ENCODE measurements at places on chromosomes 7 and 10.

DNA sequence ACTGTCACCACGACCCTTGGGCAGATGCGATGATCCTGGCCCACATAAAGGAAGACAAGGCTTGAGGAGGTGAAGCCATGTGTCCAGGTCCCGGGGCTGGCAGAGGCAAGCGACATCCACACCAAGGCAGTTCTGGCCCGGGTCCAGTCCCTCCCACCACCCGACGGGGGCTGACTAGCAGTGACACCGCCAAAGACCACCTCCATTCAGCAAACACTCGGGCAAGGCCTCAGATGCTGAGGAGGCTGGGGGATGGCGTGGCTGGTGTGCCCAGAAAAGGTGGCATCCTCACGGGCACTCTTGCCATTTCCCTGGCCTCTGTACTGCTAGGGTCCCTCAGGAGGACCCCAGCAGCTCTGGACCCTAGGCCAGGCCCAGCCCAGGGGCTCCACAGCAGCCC lies 219.0 kb downstream of the ELFN1 start:
- no peak for DNase-seq

GRCh38 chr7:110177463-110177862 lies 913.5 kb upstream of the LRRN3 start:
- DNase-seq = no peak

- DNase-seq = no peak
These were observed 271.7 kb downstream of the TRIL start for GRCh38 chr7:28686418-28686800.

DNA sequence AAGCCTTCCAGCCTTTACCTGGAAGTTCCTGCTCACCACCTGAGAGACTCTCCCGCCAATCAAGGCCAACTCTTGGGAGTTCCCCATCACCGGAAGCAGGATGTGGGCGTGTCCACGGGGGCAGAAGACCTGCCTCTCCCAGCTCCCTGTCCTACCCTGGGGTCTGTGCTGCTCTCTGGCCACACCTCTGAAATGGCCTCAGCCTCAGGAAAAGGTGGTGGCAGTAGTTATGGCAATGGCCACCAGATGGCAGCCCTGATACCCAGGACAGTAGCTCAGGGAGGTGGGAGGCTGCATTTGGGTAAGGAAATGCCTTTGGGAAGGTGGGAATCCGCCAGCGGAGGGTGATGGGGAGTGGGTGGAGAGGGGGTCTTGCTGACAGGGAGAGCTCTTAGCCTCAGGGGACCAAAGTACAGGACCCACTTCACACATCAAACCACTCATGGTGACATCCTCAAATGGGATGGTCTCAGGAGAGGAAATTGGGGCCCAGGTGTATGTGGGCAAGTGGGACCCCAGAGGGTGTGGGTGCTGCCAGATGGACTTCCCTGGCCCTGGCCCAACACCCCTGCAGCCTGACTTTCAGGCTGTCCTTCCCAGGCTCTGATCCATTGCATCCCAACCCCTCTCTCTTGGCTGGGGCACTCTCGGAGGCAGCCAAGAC lies 33.9 kb downstream of the KAZALD1 start:
- DNase-seq = peak; percentile 68

DNA sequence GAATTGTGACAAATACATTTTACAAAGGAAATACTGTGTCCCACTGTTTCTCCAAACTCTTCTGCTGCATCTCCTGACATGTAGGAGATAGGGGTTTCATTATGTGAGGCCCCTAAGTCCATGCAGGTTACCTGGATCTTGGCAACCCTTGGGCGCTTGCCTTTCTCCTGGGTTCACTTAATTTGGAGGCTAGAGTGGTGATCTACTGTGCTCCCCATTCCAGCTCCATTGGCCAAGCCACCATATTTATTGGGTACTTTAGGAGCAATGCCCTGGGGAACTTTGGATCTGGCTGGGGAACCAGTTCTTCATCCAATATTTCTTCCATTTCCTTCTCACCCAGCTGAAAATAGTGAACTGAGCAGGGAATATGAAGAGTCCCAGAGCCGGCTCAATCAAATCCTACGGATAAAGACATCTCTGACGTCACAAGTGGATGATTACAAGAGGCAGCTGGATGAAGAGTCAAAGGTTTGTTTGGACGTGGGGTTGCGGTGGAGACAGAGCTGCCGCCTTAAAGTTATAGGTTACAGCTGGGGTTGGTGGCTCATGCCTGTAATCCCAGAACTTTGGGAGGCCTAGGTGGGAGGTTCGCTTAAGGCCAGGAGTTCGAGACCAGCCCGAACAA lies 18.5 kb downstream of the MYH16 start:
- DNase-seq = no peak

DNA sequence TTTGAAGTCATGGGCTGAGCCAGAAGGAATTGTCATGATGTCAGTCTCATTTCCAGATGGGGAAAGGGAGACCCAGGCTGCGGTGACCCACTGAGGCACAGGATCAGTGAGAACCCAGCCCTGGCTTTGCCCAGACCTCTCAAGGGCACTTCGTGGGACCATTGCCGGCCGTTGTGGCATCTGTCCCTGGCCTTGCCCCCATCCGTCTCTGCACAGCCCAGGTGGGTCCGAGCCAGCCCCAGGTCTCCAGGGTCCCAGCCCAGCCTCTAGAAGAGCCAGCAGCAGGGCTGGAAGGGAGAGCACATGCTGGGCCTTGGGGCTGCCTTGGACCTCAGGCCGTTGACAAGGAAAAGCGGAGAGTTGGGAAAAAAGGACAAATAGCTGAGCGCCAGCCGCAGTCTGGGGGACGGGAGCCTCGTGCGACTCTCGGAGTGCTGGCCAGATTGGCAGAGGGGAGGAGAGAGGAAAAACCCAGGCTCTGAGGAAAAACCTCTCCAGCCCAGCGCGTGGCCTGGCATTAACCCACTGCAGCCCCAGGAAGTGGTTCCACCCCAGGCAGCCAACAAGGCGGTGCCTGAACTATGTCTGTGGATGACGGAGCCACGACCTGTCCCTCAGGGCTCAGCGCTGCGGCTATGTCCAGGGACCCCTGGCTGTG lies 30.2 kb downstream of the GRIFIN start:
- DNase-seq = no peak

DNA sequence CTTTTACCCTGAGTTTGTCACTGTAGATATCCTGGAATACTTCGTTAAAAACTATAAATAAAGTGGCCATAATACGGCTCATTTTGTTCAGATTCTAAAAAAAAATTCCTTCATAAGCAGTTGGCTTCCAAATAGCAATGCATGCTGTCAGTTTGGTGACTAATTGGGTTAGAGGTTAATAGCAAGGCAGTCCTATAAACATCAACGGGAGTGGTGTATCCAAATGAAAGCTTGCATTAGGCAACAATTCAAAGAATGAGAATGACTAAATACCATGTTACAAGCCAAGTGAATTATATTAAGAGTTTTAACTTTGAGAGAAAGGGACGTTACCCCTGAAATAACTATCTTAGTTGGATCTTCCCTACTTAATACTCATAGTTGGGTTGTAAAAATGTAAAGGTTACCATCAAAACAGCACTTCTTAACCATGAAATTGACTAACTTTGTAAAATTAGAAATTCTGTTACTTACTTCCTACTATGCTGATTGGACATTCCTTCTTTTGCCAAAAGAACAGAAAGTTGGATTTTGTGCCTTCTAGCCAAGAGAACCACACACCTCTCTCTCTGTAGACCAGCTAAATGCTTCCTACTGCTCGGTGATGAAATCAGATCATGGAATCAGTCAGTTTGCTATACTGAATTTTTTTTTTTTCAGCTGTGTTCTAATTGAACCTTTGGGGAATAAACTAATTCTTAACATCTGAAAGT lies 98.0 kb downstream of the KAT6B start:
- no peak for DNase-seq

DNA sequence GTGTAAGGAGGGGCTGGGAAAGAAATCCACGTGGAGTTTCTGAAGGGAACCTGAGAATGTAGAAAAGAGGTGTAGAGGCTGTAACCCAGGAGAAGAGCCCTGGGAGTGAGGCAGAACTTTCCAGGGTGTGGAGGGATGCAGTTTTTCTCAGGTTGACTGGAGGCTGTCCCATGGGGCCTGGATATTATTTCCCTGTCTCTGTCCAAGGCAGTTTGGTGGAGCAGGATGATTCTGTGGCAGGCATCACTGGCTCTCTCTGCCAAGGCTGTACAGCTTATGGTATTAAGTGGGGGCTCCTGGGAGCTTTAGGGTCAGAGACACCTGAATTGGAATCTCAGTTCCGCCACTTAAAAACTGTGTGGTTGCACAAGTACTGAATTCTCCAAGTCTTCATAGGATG lies 81.6 kb downstream of the CHN2 start:
- no peak for DNase-seq

- DNase-seq = no peak
These were observed 1.6 kb upstream of the COPS6 start for GRCh38 chr7:100087055-100087750.

GRCh38 chr7:4885317-4885807 lies 1.8 kb upstream of the RADIL start:
- DNase-seq = no peak

- DNase-seq = peak; percentile 16
These were observed 3.2 kb downstream of the INSIG1 start for GRCh38 chr7:155300641-155301452.

DNA sequence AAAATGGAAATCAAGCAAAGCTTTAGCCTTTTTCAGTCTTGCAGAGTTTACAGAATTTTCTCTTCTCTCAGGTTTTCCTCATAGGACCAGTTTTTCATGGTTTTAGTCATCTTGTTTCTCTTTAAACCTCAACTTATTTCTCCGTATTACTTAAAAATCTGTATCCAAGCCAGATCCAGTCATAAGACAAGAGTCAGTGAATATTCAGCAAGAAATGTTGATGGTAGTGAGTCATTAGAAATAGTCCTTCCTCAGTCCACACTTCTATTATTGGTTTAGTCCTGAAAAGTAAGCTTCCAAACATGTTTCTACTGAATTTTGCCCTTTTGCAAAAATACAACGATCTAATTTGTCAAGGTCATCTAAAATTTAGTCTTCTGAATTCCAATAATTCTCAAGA lies 107.0 kb downstream of the VIM start:
- DNase-seq = no peak

DNA sequence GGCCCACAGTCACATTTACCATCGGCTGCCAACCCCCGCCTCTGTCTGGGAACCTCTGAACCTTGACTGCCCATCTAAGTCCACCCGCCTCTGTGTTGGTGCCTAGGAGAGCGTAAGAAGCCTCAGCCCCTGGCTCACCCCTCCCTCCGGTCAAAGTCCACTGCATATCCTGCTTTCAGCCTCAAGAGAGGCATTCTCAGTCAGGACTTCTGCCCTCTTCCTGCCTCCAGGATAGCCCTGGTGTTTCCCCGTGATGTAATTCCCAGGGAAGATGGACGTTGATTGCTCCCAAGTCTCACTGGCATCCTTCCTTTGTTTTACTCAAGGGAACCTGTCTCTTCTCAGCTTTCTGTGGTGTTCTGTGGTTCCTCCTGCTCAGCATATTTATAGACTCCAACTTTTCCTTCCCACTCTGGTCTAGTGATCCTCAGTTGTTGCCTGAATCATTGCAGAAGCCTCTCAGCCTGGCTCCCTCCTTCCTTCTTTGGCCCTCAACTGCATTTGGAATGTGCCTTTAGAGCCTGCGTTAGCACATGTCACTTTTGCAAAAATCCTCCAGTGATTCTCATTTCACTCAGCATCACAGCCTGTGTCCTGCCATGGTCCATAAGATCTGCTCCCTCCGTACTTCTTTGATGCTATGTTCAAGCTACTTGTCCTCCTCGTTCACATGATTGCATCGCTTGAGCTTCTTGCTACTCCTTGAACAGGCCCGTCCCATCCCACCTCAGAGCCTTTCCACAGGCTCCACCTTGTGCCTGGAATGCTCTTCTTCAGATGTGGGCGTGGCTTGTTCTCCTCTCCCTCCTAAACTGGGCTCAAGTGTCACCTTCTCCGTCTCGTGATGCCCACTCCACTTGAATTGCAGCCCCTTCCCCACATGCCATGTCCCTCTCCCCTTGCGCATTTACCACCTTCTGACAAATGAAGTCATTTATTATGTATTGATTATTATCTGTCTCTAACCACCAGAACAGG lies 124.2 kb downstream of the PLPP4 start:
- no peak for DNase-seq

DNA sequence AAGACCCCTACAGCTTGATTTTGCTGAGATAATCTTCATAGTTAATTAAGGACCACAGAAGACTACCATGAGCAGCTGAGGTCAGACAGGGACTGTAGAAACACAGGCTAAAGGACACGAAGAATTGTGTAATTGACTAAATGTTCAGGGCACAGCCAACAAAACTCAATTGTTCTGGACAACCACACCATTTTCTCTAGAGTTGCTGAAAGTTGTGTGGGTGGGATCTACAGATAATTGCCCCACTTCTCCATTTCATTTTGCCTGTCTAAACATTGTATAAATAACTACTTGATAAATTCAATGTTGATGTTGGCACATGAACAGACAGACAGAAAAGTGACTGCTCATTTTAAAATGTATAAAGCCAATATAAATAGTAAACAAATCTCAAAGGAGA lies 39.0 kb upstream of the SLC16A12 start:
- no peak for DNase-seq

DNA sequence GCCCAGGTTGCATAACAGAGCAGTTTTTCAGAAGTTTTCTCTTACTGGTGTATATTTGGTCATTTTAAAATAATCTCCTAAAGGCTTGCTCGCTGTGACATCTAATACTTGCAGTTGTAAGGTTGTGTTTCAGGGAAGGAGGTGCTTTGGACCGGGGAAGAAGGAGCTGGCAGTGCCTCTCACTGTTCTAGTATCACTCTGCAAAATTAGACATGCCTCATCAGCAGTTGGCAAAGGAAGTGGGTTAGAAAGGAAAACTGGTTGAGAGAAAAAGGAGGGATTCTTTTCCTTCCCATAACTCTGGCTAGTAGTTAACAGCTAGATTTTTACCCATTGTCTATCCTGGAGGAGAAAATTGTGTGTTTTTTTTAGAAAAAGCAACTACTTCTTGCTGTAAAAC lies 34.8 kb downstream of the CUL1 start:
- no peak for DNase-seq

GRCh38 chr7:114985116-114985715 lies 63.3 kb downstream of the MDFIC start:
- DNase-seq = no peak

- no peak for DNase-seq
These were observed 261.8 kb upstream of the SHH start for GRCh38 chr7:156074084-156074483.

- DNase-seq = no peak
These were observed 70.6 kb downstream of the PIP4K2A start for GRCh38 chr10:22643775-22644174.

- no peak for DNase-seq
These were observed 30.3 kb downstream of the SKIDA1 start for GRCh38 chr10:21495002-21495751.

DNA sequence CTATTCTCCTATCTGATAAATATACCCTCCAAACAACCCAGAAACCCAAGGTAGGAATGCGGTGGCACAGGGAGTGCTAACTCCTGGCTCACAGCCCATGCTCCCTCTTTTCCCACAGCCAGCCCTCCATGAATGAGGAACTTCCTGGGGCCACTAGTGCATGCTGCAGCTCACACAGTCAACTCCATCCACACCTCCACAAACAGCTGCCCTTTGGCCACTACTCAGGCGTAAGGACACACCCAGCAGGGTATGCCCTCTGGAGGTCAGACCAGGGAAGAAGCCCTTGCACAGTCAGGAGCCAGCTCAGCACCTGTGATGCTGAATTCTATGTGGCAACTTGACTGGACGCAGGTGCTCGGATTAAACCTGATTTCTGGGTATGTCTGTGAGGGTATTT lies 85.2 kb upstream of the PIK3CG start:
- DNase-seq = no peak

- no peak for DNase-seq
These were observed 11.9 kb downstream of the RNF216 start for GRCh38 chr7:5769571-5769970.

Data from CD4-positive, alpha-beta T cell treated with Interleukin-1 beta for 1 hour (primary cell).